KBM-7 (cell line): ENCODE measurements at places on chromosomes 13 and 19.

GRCh38 chr19:58330458-58330857, 3.7 kb downstream of the ZSCAN22 start:
- no peak for DNase-seq

DNA sequence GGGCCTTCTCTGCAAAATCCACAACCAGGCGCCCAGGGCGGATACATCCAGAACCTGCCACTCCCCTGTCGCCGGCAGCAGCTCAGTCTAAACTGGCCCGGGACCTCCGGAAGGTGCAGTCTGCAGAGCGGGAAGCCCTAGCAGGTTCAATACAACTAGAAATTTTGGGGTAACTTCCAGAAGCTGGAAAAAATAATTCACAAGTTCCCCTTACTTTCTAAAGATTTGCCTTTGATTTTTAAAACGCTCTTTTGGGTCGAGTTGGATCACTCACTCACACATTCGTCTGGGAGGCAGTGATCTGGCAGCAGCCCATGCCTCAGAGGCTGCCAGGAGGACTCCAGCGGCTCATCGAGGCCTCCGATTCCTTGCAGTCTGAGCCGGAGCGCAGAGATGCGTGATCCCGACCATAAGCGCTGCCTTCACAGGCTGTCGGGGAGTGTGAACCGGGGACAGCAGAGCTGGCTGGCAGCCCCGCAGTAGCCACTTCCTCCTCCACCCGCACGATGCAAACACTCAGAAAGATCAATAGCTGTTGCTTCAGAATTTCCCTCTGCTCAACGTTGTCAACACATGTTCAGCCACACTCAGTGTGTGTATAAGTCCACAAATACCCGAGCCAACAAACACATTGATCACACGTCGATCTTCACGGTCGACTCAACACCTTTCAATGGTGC, 35.6 kb upstream of the ZNF507 start:
- DNase-seq: no peak

GRCh38 chr13:111513766-111514609, 193.5 kb downstream of the TEX29 start:
- no peak for DNase-seq

DNA sequence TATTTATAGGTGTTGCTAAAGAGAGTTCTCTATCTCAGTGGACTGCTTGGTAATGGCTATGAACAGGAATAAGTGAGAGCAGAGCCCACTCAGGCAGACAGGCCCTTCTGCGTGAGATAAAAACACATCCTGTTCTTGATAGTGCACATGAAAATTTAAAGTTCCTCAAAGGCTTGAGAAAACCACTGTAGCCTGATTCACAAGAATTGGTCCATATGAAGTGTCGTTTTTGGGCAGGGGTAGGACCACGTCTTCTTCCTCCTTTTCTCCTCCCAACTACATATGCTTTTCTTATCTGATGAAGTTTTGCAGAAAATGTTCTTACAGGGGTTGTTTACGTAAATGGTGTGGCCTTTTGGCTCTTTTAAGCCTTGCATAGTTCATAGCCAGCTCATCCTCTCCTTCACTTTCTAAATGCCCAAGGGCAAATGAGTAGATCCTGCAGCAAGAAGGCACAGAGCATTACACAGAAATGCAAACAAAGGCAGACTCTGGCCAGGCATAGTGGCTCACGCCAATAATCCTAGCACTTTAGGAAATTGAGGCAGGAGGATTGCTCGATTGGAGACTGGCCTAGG, 53.8 kb downstream of the RNF6 start:
- peak; percentile 39 for DNase-seq

DNA sequence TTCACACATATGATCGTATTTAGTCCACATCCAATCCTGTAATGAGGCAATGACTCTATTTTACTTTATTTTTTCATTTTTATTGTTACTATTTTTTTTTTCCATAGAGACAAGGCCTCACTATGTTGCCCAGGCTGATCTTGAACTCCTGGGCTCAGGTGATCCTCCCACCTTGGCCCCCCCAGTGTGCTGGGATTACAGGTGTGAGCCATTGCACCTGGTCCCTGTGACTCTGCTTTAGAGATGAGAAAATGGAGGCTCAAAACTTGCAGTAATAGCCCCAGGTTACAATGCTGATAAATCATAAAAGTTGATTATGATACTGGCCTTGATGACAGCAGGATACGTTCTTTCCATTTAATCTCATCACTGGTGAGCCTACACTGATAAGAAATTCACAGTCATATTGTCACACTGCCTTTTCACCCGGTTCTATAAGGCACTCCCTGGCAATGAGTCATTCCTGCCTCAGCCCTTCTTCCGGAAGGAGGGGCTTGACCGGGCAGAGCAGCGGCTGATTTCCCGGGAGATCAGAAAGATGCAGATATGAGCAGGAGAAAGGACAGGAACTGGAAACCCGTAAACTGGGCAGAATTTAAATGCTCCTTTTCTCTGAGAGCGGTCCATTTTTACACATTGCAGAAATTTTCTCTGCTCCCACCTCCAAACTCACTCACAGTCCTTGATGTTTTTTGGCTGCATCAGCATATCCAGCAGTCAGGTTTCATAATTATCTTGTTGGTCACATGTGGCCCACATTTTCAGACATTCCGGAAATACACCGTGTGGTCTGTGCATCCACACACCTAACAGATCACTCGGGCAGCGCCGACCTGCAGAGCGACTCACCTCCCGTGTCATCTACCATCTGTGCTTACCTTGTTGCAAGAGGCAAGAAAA, 616.4 kb downstream of the EFNB2 start:
- no peak for DNase-seq
